ENCODE measurements at places on chromosomes 12 and 14.

DNA sequence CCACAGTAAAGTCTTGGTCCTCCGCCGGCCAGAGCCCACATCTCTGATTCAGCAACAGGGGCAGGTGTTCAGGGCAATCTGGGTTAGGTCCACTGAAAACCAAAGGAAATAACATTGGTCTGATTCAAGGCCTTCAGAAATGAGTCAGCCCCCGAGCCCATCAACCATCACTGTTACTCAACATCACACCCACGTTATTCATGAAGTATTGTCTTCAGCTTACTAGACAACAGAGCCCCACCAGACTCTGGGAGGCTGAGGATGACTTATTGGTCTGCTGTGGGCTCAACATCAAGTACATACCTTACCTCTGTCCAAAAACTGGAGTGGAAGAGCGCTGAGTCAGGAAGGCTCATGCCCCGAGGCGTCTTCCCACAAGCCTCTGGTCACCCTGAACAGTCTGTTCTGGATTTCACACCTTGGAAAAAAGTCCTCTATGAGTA lies 97.5 kb downstream of the ZFP36L1 start:
- DNase-seq = peak; percentile 100

DNA sequence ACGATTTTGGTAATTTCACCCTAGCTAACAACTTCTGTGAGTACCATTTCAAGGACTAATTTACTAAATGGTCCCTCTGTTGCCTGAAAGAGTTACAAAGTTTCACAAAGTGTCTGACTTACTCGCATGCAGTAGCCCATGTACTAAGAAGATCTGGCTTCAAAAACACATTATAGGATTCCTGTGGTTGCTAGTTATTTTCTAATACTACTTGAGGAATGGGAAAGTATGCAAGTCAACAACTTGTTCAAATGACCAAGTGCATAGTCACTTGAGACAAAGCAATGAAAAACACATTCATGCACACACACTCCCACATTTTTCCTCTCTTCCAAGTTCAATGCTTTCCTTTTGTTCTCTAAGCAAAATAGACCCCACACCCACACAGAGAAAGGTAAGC lies 219.7 kb upstream of the TMPO start:
- DNase-seq = no peak

DNA sequence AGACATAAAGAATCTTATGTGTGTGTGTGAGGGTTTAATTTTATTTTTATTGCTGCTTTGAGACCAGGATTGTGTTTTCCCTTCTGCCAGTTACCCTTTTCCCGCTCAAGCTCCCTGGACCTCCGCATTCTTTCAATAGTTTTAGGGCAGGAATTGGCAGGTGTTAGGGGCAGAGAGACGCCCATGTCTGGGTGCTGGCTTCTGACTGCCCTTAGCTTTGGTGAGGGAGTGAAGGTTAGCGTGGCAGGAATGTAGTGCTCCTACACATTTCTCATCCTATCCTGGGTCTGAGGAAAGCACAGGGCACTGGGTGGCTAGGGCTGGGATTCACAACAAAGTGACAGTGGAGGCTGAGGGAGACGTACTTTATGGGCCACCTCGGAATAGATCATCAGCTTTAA lies 428.1 kb downstream of the ZFP36L1 start:
- DNase-seq = peak; percentile 49

GRCh38 chr12:82708061-82708879 lies 21.6 kb downstream of the TMTC2 start:
- DNase-seq = no peak

- no peak for DNase-seq
Observed at GRCh38 chr12:70985850-70986249, 65.3 kb upstream of the PTPRR start.

DNA sequence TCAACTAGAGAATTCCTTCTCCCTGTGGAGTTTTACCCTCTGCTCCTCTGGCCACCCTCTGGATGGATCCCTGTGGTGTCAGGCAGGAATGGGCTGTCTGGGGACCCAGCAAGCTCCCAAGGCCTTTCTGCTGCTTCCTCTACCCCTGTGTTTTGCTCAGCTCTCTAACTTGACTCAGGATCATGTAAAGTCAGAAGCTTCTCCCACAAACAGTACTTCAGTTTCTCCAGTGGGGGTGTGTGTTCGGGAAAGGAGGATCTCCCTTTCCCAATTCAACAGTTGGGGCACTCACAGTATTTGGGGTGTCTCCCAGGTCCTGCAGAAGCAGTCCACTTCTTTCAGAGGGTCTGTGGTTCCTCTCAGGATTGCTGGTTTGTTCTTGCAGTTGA lies 162.4 kb upstream of the NUDT4 start:
- no peak for DNase-seq

GRCh38 chr14:101707068-101707842 lies 54.3 kb upstream of the PPP2R5C start:
- DNase-seq = peak; percentile 35

DNA sequence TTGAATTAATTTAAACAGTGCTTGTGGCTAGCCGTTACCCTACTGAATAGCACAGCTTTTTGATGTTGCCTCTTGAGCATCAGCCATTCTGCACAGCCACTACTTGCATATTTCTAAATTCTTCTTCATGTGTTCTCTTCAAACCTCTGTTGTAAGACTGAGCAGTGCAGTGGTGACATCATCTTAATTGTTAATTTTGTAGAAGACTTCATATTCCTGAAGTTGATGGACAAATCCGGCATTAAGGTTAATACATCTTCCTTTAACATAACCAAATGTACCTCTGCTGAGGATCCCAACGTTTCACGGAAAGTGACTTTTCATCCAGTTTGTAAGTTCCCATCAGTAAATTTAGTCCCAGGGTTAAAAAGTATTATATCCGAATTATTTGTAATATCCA lies 25.6 kb downstream of the SENP1 start:
- DNase-seq = no peak

- DNase-seq = no peak
Observed at GRCh38 chr14:36988989-36989388, 183.4 kb downstream of the SLC25A21 start.

DNA sequence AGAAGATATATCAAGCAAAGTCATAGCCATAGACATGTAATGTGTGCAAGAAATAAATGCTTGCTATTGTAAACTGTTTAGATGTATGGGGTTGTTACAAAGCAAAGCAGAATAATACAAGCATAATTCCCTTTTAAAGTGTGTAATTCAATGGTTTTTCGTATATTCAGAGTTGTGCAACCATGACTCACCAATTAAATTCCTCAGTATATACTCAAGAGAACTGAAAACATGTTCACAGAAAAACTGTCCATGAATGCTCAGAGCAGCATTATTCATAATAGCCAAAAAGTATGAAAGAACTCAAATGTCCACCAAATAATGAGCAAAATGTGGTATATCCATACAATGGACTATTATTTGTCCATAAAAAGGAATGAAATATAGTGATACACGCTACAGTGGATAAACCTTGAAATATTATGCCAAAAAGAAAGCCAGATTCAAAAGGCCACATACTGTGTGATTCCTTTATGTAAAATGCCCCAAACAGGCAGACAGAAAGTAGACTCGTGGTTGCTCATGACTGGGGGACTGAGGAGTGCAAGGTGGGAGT lies 9.3 kb downstream of the GXYLT1 start:
- no peak for DNase-seq

- DNase-seq = peak; percentile 96
Observed at GRCh38 chr12:120231316-120232011, 30.6 kb upstream of the RPLP0 start.

- no peak for DNase-seq
Observed at GRCh38 chr14:72652179-72652578, 241.7 kb downstream of the DPF3 start.

DNA sequence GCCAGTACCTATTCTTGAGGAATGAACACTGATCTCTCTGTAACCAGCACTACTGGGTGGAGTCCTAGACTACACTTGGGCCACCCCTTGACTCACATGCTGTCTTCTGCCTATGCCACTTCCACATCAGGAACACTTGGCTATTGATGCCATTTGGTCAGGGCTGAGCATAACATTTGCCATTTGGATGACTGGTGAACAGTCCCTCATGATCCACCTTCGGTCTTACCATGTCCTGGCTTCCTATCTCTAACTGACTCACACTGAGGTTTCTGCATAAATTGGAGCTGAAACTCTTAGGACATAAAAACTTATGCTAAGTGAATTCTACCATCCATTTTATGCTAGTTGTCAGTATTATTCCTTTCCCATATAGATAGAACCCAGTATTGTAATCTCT lies 91.7 kb upstream of the PELI2 start:
- DNase-seq = no peak

DNA sequence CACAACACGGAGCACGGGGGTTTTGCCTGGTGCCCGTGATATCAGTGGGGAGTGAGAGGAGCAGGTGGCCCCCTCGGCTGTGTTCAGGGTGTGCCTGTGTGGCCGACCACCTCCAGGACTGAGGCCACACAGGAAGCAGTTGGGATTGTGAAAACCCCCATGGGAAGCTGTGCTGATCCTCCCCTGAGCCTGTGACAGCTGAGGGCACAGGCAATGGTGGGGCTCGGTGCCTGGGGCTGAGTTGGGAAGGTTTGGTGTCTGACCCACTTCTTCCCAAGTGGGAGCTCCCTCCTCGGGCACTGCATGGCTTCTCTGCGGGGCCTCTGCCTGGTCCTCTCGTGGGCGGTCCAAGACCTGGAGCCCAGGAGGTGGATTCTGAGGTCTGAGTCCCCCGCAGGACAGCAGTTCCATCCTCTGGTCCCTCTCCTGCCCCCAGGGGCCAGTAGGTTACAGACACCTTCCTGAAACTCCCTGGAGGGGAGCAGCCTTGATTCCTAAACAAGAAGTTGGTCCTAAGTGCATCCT lies 17.9 kb downstream of the PACS2 start:
- no peak for DNase-seq

- no peak for DNase-seq
Observed at GRCh38 chr12:30880813-30881212, 45.7 kb upstream of the TSPAN11 start.

DNA sequence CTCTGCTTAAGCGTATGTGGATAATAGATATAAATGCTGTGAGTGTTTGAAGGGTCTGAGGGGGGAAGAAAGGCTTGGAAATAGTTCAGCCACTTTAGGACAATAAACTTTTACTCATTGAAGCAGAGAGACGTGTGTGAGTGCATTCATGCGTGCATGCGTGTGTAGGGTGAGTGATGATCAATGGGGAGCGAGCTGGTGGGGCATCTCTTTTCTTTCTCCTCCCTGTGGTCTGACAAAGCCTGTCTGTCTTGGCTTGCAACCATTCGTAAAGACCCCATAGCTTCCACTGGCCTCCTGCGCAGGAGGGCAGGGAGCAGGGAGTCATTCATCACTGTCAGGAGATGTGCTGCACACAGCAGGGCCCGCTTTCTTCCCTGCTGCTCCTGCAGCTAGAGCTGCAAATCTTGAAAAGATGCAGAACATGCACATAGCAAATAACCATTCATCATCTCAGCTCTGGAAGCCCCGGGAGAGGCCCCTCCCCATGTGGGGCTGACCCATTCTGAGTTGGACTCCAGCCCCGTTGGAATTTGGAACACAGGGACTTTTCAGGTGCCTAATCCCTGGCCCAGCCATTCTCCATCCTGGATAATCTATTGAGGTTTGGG lies 223.2 kb downstream of the PPM1H start:
- DNase-seq = no peak

GRCh38 chr12:47819138-47819895 lies 386 bp downstream of the HDAC7 start:
- no peak for DNase-seq

DNA sequence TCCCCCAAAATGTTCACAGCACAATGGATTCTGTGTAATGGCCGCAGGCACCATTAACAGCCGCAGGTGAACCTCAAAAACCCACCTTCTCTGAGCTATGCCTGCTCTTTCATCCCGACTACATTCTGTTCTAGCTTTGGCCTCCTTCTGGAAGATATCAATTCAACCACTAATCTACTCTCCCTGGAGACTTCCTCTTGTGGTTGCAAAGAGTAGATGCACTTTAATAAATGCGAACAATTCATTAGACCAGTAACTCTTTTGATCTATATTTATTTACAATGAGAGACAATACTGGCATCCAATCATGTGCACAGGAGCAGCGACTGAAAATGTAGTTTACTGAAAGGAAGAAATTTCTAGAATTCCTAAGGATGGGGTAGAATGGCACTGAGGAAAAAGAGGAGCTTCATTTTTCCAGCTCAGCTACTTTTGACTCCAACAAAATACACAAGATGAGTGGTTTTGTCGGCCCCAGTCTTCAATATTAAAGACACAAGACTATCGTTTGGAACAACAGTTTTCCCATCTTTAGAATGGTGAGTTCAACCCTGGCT lies 5.3 kb downstream of the GRIN2B start:
- no peak for DNase-seq

DNA sequence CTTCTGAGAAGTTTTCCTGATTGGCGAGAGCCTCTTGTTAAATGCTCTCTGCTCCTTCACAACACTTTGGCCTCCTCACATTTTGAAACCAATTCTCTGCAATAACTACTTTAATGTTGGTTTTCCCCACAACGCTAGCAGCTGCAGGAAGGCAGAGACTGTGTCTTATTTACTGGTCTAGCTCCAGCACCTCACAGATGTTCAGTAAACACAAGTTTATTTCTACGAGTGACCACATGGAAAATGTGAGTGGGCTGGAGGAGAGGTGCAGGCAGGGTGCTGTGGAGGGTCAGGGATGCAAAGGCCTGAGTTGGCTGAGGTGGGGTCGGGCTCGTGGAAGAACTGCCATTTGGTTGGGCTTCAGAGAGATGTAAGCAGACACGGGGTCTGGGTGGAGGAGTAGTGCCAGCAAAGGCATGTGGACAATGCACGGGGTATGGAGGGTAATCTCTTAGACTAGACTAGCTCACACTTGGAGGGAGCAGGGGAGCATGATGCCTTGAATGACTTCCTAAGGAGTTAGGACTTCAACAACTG lies 117.4 kb upstream of the RTL1 start:
- no peak for DNase-seq

GRCh38 chr12:111341426-111342065 lies 27.3 kb downstream of the PHETA1 start:
- no peak for DNase-seq
